MV-4-11 (cell line): ENCODE measurements at places on chromosomes 2 and 18.
A peak's percentile ranks its signal among the peaks of the same experiment; 100 is the strongest.

- DNase-seq, result peak; percentile 99
These were observed 11.5 kb downstream of the IGFBP5 start for GRCh38 chr2:216683846-216684245.

DNA sequence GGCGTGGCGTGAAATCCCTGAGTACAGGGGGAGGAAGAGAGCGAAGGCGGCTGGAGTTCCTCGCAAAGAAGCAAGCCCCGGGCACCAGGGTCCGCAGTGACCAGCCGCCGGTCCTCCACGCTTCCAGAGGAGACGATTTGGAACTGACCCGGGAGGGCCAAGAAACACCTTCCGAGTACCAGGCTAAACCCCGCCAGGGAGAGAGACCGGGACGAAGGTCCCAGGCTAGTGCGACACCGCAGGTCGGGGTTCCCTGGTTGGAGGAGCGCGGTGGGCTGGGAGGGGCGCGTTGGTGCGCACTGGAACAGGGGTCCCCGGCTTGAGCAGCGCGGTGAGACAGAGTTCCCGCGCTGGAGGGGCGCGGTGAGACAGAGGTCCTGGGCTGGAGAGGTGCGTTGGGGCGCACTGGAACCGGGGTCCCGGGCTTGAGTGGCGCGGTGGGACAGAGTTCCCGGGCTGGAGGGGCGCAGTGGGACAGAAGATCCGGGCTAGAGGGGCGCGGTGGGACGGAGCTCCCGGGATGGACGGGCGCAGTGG is 901 bp downstream of the WDFY1 start:
- DNase-seq, result no peak

DNA sequence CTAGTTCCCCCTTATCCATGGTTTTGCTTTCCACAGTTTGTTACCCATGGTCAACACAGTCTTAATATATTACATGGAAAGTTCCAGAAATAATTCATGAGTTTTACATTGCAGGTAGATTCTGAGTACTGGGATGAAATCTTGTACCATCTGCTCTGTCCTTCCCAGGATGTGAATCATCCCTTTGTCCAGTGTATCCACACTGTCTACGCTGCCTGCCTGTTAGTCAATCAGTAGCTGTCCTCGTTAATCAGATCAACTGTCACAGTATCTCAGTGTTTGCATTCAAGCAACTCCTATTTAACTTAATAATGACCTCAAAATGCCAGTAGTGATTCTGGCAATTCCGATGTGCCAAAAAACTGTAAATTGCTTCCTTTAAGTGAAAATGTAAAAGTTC is 76.3 kb downstream of the DYNC1I2 start:
- no peak for DNase-seq

DNA sequence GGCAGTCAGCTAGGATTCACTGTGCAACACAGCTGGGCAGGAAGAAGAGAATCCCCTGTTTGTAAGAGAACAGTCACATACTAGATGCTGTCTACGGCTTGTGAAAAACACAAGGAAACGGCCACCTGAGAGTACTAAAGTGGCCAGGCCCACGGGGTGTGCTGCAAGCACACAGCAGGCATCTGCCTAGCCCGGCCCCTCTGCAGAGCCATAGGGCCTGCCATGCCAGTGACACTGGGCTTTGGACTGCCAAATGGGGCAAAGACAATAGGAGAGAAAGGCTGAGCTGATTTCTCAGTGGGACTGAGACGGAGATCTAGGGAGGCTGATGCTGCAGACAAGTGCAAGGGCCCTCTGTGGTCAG is 10.3 kb downstream of the TUBB6 start:
- DNase-seq, result no peak

DNA sequence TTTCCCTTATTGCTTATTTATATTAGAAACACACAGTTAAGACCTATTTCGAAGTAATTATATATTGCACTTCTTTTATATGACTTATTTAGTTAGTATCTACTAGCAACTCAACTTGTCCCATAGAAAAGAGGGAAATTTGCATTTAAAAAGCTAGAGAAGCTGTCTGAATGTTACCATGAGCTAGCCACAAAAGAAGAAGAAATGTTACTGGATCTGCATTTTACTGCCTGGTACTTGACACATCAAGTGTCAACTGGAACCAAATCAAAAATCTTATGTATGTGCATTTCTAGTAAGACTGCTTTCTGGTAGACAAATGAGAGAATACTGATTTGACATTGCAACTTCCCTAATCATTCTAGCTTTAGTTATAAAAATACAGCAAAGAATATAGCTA is 424.6 kb upstream of the VRK2 start:
- no peak for DNase-seq
